T follicular helper cell (primary cell): ENCODE measurements at places on chromosomes 7 and 10.

DNA sequence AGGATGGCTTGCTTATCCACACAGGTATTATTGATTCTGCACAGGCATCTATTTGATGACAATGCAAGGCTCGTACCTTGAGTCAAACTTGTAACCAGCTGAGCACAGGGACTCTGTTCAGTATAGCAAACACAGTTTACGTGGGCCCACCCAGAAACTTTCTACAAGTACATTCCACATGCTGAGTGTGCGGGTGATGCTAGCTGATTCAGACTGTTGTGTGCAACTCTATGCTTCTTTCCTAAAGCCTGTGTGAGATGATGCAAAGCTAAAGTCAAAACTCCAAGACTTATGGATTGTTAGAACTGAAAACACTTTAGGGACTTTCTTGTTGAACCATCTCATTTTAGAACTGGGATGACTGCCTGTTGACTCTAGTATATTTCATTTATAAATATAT lies 21.5 kb upstream of the CALD1 start:
- no peak for DNase-seq

DNA sequence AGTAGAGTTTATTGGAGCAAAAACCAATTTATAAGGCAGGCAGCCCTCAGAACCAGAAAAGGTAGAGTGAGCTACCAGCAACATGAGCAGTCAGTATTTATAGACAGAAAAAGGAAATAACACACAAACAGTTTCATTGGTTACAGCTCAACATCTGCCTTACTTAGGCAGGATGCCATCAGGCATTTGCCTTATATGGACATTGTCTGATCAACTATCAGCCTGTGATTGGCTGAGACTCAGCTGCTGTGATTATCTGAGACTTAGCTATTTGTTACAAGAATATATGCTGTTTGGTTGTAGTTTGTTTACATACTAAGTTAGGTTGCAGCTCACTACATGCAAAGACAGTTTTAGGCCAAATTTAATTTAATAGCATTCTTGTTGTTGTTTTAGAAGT lies 60.4 kb upstream of the CDK1 start:
- DNase-seq, result no peak

DNA sequence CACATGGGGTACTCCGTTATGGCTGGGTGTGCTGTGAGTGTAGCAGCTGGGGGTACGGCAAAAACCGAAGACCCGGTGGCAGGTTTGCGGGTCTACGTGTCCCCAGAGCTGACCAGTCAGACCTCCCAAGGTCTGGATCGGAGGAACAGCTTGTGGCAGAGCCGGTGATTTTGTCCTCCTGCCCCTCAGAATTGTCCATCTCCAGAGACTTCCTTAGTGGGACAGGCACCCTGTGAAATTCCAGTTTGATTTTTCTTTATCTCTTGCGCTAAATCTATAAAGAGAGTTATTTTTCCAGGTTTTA lies 1.0 kb downstream of the EIF3B start:
- no peak for DNase-seq

GRCh38 chr7:84237533-84238173 lies 43.1 kb upstream of the SEMA3A start:
- no peak for DNase-seq

GRCh38 chr10:95660283-95660682 lies 3.8 kb upstream of the ALDH18A1 start:
- DNase-seq, result no peak

GRCh38 chr10:128185627-128186026 lies 59.4 kb upstream of the MKI67 start:
- DNase-seq, result no peak

- DNase-seq, result no peak
Measured at GRCh38 chr7:4836206-4836661, 25.6 kb downstream of the PAPOLB start.

- DNase-seq, result no peak
Measured at GRCh38 chr7:107035446-107035845, 9.1 kb upstream of the PRKAR2B start.

DNA sequence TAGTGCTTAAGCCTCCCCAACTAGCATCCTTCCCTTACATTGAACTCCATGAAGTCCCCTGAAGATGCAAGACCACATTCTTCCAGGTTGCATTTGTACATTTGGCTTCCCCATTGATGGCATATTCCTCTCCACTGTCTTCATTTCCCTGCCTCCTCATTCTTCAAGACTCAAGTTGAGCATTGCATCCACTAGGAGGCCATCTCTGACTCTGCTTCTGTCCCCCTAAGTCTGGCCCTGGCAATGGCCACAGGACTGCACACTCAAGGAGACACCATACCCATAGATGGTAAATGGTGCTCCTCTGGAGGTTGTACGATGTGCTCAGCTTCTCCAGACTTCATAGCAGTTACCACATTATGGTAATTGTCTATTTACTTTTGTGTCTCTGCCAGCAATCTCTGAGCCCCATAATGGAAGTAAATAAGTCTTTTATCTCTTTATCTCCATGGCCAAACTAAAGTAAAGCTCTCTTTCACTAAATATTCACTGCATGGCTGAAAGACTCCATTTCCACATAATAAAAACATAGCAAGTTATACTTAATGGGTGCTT lies 112.6 kb downstream of the PTPRZ1 start:
- DNase-seq, result no peak

- DNase-seq, result no peak
Measured at GRCh38 chr10:84548869-84549268, 220.5 kb downstream of the CCSER2 start.

DNA sequence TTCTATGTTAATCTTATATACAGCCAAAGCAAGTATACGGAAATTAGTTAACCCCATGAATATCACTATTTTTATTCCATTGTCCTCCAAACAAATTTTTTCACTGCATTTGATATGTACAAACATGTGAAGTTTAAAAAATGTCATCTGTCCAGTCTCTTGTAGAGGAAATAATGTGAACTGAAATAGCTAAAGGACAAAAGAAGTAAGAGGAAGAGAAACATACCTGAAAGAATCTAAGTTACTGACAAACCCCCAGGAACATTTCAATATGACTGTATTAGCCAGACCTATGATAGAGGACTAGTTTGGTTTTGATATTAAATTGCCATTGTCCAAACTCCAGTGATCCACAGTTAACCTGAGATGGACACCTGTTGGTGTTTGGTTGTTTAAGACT lies 80.6 kb downstream of the NRCAM start:
- no peak for DNase-seq

GRCh38 chr10:19640566-19641263 lies 175.5 kb upstream of the PLXDC2 start:
- DNase-seq, result no peak

DNA sequence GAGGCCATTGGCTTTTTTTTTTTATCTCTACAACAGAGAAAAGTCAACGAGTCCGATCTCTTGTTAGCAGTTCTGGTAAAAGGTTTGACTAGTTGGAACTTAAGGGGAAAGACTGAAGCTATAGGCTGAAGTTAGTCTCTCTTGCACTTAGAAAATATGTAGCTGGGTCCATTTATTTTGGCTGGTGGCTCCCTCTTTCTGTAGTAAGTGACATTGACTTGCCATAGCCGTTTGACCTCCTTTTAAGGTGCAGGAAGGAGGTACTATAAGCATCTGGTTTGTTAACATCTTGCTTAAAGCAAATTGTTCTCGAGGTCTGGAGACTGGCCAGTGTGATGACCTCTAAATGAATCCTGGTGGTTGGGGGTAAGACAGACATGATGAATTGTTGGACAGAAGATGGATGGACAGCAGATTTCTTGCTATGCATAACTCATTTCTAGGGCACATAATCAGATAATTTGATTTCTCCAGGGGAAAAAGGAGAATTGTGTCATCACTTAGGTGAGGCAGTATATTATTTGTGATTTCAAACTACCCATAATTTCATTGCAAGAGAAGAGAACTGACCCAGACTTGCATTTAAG lies 356.3 kb upstream of the GALNT17 start:
- DNase-seq, result no peak

- DNase-seq, result no peak
Measured at GRCh38 chr10:125294109-125294508, 133.7 kb upstream of the CTBP2 start.

DNA sequence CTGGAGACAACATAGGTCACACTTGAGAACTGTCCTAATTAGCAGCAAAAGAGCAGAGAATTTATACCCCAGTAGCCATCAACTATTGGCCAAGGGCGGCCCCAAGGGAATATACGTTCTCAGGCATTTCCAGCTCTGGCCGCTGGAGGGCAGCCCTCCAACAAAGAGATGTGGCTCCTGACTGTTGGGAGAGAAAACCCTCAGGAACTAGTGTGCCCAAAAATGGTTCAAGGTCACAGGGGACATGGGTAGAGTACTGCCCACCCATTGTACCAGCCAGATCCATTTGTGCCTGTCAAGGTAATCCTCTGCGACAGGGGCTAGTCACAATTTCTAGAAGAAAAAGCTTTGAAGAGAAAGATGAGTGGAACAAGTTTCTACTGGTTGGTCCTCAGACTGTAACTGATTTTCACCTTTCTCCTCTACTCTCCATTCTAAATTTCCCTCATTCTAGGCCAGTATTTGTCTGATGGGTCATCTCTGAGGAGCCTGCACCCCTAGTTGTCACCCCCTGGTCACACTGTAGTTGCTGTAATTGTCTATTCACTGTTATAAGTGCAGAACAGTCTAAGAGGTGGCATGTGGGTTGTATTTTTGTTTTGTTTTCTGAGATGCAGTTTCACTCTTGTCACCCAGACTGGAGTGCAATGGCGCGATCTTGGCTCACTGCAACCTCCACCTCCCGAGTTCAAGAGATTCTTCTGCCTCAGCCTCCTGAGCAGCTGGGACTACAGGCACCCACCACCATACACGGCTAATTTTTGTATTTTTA lies 14.7 kb upstream of the C7orf33 start:
- peak; percentile 52 for DNase-seq

- DNase-seq, result no peak
Measured at GRCh38 chr10:75191821-75192568, 18.6 kb upstream of the VDAC2 start.

DNA sequence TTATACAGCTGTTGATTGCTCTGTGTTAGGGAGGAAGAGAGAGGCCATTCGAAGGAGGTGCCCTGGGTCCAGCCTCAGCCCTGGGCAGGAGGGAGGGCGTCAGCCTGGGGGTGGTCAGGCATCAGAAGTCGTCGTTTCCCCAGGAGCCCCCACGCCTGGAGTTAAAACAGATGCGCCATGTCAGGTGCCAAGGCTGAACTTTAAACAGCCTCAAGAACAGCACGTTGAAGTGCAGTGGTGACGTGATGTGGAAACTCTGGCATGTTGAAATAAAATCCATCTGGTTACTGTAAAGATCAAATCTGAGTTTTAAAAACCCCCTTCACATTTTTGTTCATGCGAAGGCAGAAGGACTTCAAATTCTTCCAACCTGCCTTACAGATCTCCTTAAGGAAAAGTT lies 128.4 kb upstream of the PPP2R2D start:
- DNase-seq, result no peak

- no peak for DNase-seq
Measured at GRCh38 chr10:70575486-70575873, 27.1 kb downstream of the PRF1 start.

GRCh38 chr10:29106287-29106686 lies 182.6 kb upstream of the LYZL1 start:
- no peak for DNase-seq

DNA sequence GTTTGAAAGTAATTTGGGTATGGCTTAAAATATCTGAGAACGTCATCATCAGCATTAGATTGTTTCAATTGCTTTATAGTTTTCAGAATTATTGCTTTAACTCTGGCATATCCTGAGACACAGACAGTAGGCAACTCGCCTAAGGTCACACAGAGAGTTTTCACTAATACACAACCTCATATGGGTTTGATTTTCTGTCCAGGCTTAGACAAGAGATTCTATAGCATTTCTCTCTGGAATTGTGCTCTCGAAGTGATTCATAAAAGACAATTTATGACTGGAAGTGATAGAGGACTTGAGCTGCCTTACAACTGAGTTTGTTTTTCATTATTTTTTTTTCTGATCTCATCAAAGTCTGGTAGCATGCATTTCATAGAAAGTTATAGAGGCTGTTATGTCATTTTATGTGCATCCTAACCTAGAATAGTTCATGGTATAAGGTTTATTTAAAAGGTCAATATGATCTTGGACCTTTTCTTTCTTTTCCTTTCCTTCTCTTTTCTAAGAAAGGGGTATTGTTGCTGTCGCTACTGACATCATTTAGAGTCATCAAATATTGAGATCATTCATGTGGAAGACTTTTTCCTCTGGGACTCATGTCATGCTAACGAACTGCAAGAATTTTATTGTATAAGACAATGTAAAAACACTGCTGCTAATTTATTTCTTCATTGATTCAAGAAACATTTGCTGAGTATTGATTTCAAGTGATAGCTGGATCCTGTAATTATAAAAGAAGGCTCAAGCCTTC lies 278.2 kb downstream of the PLXDC2 start:
- no peak for DNase-seq

- DNase-seq, result no peak
Measured at GRCh38 chr7:74365322-74366022, 76.3 kb downstream of the CLIP2 start.

DNA sequence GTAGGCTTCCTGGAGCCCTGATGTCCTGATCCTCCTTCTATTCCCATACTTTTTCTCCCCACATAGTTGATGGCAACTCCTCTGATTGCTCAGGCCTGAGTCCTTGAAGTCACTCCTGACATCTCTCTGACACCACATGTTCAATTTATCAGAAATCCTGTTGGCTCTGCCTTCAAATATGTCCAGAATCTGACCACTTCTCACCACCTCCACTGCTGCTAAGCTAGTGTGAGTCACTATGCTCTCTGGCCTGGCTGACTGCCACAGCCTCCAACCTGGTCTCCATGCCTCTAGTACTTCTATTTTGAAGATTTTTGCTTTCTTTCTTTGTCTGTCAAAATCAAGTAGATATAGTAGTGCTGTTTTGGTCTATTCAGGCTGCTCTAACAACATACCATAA lies 53.0 kb downstream of the TMEM229A start:
- no peak for DNase-seq

- DNase-seq, result no peak
Measured at GRCh38 chr10:788796-789748, 99.6 kb upstream of the DIP2C start.

DNA sequence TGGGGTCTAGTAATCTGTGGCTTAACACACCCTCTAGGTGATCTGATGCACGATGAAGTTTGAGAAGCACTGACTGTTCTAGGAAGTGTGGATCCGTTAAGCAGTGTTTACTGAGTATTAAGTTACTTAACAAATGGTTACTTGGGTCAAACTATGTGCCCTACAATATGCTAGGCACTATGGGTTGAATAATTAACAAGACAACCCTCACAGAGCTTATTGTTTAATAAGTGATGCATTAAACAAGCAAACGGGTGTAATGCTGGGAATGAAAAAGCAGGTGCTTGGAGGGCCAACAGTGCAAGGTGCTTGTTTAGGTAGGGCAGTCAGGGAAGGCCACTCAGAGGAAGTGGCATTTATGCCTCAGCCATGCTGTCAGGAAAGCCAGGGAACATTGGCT lies 378.0 kb upstream of the PODXL start:
- DNase-seq, result no peak
